ENCODE measurements at places on chromosomes 2 and 18.

DNA sequence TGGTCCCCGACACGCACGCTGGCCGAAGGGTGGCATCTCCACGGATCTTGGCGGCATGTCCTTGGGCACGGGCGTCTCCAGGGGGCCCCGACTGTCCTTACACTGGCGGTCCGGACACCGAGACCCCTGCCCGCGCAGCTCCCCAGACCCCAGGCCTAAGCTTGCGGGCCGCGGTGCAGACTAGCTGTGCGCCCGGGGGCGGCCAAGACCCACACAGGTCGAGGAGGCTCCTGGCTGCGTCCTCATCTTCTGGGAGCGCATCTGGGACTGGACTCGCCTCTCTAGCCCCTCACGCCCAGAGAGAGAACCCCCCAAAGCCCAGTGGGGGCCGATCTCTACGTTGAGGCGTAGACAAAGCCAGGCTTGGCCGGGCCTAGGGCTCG, 475 bp upstream of the TWIST2 start:
- no peak for DNase-seq

DNA sequence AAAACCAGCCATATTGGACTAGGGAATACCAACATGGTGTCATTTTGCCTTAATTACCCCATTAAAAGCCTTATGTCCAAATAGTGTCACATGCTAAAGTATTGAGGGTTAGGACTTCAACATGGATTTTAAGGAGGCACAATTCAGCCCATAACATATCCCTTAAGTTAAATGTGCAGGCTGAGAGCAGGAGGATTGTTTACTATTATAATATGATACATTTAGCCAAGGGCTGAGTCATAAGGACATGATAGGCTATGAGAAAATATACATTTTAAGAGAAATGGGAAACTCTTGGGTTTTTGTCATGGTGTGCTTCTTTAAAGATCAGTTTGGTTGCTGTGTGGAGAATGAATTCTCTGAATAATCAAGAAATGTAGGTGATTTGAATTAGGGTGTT, 136.8 kb downstream of the RDH14 start:
- DNase-seq: no peak

DNA sequence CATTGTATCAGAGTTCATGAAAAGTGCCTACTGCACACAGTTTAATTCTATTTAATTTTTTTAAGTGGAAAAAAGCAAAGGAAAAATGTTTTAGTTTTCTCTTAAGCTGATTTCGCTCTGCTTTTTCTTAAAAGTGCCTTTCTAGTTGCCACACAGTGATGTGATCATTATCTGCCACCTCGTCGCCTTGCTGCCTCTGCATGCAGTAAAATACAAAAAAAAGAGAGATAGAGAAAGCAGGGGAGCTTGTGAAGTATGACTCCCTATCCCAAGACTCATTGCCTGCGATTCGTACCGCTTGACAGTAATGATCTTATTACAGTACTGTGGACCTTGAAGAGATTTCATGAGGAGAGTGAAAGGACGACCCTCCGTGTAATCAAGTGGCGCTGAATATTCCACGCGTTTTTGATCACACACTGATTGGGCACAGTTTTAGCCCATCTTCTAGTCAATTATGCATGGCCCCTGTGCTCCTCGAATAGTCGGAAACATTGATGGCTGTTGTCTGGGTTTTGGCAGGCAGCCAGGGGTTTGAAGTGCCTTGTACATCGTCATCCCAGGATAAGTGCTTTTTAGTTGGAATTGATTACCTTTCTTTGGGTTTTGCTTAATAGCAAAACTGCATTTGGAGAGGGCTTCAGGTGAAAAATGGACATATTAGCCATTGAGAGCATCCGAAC, 188.3 kb downstream of the GBX2 start:
- DNase-seq: no peak

- no peak for DNase-seq
Measured at GRCh38 chr18:31398191-31398590, 21.6 kb downstream of the DSG4 start.

DNA sequence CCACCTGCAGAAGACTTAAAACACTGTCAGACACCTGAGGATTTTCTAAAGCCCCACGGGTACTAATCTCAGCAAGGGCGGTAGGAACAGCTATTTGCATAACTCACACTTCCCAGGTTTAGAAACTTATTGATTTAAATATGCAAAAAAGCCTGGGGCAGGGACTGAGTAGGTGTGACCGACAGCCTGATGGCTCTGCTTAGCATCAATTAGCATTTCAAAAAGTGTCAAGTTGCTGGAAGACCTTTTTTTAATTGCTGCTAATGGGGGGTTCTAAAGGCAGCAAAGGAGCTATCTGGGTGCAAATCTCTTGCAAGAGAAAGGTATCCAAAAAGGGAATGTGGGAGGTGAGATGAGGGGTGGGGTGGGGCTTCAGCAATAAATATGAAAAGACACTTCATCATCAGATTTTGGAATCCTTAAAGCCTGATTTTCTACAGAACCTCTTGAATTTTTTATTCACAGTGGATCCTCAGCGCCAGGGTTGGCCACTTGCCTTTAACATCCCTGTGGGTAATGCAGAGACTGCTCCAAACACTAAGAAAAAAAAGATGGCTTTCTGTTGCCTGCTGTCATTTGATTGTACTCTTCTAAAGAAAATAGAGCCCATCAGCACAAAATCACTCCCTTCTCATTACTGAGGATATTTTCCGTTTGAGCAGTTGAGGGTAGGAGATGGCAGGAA, 121.1 kb upstream of the RMP24 start:
- no peak for DNase-seq

DNA sequence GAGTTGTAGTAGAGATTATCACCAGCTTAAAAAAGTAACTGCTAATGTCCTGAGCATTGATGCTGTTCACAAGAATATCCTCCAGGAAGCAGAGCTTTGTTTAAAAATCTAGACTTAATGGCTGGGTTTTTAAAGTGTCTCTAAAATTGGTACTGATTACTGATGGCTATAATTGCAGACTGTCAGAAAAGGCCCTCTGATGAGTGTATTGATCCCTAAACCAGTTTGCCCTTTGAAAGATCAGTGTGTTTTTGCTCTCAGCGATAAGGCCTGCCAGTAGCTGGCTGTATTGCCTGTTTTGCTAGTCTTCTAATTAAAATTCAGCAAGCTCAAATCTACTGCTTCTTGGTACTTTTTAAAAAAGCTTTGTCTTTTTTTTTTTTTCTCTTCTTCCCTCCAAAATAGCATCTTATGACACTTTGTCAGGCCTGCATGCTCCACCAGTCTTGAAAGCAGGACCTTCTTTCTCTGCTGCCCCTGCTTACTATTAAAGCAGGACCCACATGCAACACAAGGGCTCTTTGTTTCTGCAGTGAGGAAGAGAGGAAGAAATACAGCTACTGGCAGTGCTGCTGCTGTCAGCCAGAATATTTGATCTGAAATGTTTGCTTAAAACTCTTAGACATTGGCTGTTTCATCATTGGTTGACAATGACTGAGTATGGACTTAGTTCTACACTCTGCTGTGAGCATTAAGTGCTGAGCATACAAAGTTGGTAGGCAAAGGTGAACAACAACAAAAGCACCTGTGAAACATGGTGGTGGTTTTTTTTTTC, 1.8 kb downstream of the SEC11C start:
- DNase-seq: no peak

- no peak for DNase-seq
Measured at GRCh38 chr2:229910832-229911412, 10.9 kb downstream of the TRIP12 start.

DNA sequence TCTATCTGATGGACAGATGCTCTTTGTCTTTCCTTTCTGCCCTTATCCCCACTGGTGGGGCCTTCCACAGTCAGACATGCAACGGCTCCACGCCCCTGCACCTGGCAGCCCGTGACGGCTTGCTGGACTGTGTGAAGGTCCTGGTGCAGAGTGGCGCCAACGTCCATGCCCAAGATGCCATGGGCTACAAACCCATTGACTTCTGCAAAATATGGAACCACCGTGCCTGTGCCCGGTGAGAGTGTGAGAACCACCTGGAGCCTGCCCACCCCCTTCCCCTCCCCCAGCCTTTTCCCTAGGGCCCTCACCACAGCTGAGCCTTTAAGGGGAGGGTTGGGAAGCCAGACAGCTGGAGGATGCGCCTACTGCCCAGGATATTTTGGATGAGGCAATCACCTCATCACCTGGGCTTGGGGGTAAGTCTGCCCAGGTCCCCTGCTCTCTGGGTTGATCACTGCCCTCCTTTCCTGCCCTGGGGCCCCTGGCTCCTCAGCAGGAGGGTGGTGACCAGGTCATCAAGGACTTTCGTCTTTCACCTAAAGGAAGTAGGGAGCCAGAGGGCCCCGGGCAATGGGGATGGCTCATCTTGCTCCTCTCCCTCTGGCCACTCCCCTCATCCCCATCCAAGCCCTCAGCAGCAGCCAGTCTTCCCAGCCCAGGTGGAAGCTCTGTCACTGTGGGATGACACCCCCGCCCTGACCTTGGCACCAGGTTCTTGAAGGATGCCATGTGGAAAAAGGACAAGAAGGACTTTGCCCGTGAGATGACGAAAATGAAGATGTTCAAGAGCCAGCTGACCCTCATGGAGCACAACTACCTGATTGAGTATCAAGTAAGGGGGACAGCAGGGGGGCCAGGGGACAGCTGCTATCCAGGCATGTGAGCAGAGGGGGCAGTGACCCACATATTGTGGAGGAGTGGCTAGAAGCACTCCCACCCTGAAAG, 3.7 kb downstream of the ANKRD53 start:
- DNase-seq: no peak

DNA sequence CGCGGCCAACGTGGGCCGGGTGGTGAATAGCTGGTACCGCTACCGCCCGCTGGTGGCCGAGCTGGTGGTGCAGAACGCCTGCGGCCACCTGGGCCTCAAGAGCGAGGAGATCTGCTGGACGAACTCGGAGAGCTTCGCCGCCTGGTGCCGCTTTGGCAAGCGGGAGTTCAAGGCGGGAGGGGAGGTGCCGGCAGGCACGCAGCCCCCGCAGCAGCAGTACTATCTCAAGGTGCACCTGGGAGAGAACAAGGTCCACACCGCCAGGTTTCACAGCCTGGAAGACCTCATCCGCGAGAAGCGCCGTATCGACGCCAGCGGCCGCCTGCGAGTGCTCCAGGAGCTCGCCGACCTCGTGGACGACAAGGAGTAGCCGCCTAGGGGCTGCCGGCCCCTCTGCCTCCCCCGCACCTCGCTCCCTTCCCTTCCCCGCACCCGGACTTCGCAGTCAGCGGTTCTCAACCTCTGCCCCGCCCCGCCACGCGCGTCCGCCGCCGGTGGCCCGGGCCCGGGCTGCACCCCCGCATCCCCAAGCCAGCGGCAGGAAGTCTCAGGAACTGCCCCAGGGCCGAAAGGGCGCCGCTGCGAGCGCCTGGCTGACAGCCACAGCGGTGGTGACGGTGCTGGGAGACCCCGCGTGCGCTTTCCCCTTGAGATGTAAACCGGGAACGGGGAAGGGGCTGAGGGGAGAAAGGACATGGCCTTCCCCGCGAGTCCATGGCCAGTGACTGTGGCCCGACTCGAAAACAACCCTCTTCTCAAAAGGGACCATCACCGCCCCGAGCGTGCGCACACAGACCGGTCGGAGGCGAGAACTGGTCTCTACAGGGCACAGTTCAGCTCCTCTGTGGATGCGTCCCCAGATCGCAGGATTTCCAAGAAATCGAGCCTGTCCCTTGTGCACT, 2.2 kb downstream of the LRATD1 start:
- no peak for DNase-seq

- DNase-seq: no peak
Measured at GRCh38 chr2:181810823-181811695, 80.5 kb upstream of the ITPRID2 start.

- DNase-seq: peak; percentile 15
Measured at GRCh38 chr2:238284802-238285515, 3.5 kb downstream of the PER2 start.

- DNase-seq: no peak
Measured at GRCh38 chr2:192369969-192370368, 175.2 kb upstream of the TMEFF2 start.

- DNase-seq: no peak
Measured at GRCh38 chr18:50590593-50590992, 30.7 kb downstream of the MAPK4 start.

DNA sequence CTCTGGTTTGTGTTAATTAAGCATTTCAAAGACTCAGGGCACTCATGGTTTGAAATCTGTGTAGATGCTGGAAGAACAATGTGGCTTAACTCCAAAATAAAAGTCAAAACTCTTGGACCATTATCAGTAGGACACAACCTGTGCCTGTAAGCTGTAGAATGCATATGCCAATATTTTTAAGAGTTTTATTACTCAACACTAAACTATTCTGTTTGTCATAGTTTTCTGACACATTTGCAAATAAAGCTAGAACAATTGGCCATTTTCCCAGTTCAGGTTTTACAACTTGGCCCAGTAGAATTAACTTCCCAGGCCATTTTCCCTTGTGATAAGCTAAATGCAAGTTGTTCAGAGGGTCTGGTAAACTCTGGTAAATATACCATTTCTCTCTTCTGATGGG, 713.1 kb downstream of the CBLN2 start:
- no peak for DNase-seq

DNA sequence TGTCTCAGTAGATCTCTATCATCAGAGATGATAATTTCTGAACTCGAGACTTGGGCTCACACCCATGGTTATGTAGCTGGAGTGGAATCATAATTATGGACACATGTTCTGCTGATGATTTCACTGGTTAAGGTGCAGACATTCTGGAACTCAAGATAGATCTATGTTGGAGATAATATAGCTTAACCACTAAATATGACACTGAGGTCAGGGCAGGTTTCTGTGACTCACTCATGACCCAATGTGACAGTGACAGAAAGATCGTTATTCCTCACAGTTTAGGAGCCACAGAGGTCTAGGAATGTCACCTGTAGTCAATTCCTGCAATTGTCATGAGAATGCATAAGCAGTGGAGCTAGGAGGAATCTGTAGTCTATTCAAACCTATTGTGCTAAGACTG, 828.6 kb downstream of the TRIB2 start:
- no peak for DNase-seq

- no peak for DNase-seq
Measured at GRCh38 chr2:120498576-120499394, 152.8 kb downstream of the INHBB start.

DNA sequence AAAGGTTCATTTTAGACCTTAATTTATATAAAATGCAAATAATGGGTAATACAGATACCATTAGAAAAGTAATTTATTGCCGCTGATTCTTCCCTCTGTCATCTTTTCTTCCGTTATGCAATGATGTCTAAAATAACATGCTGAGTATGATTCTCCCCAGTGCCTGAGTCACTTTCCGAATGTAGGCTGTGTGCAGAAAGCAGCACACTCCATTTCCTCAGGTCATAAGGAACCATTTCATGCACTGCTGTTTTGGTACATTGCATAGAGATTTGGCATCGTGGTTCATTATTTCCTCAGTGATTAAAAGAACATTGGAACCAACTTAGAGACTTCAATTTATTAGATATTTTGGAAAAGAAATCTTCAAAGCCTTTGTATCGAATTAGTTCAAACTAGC, 173.5 kb downstream of the CDH2 start:
- DNase-seq: no peak

DNA sequence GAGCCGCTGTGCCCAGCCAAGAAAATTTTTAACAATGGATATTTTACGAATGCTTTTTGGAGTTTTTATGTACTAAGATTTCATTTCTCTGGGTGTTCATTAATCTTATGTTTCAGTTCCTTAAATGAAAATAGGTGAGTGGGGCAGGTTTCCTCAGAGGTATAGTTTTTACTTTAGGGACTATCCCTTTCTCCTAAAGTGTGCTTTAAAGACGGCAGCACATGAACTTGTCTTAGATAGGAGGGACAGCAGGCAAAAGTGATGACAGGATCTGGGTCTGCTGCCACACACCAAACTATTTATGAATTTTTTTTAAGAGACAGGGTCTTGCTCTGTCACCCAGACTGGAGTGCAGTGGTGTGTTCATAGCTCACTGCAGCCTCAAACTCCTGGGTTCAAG, 8.0 kb upstream of the REL start:
- no peak for DNase-seq

- peak; percentile 29 for DNase-seq
Measured at GRCh38 chr2:156589381-156590079, 153.4 kb downstream of the GPD2 start.

GRCh38 chr18:25169701-25170100, 182.3 kb downstream of the ZNF521 start:
- no peak for DNase-seq

Measured in CD8-positive, alpha-beta memory T cell (primary cell).